Small intestine (tissue), 16 donors: ENCODE measurements at places on chromosomes 7 and 10. TPM values are rescaled to one million over a fixed set of nuclear protein-coding genes. Genes with fewer than 3 reads are reported as not detected.

The GRID2IP gene
- 0.34 TPM for polyA plus RNA-seq

DNA sequence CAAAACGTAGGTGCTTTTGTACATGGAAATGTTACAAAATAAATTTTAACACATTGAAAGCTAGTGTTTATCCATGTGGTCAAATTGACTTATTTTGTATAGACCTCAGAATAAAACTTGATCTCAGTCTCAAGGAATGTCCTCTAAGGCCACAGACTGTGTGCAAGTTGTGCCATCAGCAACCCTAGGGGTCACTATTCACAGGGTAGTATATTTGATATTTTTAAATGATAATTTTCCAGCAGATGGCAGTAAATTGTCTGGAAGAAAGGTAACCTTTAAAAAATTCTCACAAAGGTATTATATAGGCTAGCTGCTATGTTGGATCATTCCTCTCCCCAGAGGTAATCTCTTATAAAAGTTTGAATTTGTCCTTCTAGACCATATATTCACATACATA, 12.9 kb upstream of the SNX10 start:
- H3K4me3 ChIP-seq: no peak overlapping the region
- H3K36me3 ChIP-seq: no peaks in the 10 kb centered on the region
- no peak overlapping the region for H3K27ac ChIP-seq
- H3K4me1 ChIP-seq: no peaks in the 10 kb centered on the region
- DNase-seq: no peak
- no peaks in the 10 kb centered on the region for H3K27me3 ChIP-seq

The LGI1 gene
- not detected for polyA plus RNA-seq

DNA sequence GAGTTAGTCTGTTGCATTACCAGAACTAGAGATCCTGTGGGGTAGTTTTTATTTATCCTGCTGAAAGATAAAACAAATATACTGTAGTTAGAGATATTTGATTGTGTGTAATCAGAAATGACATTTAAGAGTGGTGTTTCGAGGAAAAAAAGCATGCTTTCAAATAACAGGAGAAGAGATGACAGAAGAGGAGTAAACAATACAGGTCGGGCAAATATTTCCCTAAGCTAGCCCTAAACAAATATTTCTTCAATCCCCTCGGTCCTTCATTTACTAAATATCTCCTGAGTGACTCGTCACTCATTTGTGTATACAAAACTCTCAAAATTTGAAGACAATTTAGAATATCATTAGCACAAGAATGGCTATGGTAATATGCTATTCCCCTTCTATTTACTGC, 219.7 kb upstream of the FERD3L start:
- no peaks in the 10 kb centered on the region for H3K4me1 ChIP-seq
- H3K4me3 ChIP-seq: no peak overlapping the region
- no peak for DNase-seq
- no peaks in the 10 kb centered on the region for H3K27me3 ChIP-seq
- H3K36me3 ChIP-seq: no peaks in the 10 kb centered on the region

- no peaks in the 10 kb centered on the region for H3K27me3 ChIP-seq
These were observed 10.7 kb downstream of the IRF5 start for GRCh38 chr7:128948312-128948973.

The GBX1 gene
- polyA plus RNA-seq: 0.06 TPM

- no peaks in the 10 kb centered on the region for H3K27me3 ChIP-seq
- H3K4me3 ChIP-seq: no peak overlapping the region
- H3K27ac ChIP-seq: no peak overlapping the region
- no peak for DNase-seq
These were observed 83.6 kb downstream of the PROSER2 start for GRCh38 chr10:11906714-11907113.

GRCh38 chr10:31693491-31693890, 235.1 kb downstream of the ARHGAP12 start:
- no peak overlapping the region for H3K27ac ChIP-seq
- H3K36me3 ChIP-seq: no peaks in the 10 kb centered on the region
- no peaks in the 10 kb centered on the region for H3K27me3 ChIP-seq
- no peaks in the 10 kb centered on the region for H3K4me1 ChIP-seq
- no peak for DNase-seq

The TMEM176A gene
- 227 TPM for polyA plus RNA-seq

GRCh38 chr7:43647673-43648472, 65.0 kb downstream of the STK17A start:
- no peak overlapping the region for H3K4me3 ChIP-seq
- no peaks in the 10 kb centered on the region for H3K27me3 ChIP-seq
- H3K27ac ChIP-seq: peak overlapping the region; percentile 96
- peaks cover 59% of the 10 kb centered on the region for H3K36me3 ChIP-seq
- DNase-seq: no peak
